ENCODE measurements at places on chromosomes 7 and 10. TPM values are rescaled to one million over a fixed set of nuclear protein-coding genes. Genes with fewer than 3 reads are reported as not detected.
A peak's percentile ranks its signal among the peaks of the same experiment; 100 is the strongest.

The UBTD1 gene
- total RNA-seq, result 55.6 TPM

The TCF7L2 gene
- 45.2 TPM for total RNA-seq

The SERPINE1 gene
- 370 TPM for total RNA-seq

The CYP3A4 gene
- 0.15 TPM for total RNA-seq

The KIAA1217 gene
- total RNA-seq, result 11.6 TPM

The PRSS2 gene
- 22.4 TPM for total RNA-seq

The TES gene
- 99.4 TPM for total RNA-seq

The EGFR gene
- total RNA-seq, result 156 TPM

The MYL10 gene
- total RNA-seq, result not detected

DNA sequence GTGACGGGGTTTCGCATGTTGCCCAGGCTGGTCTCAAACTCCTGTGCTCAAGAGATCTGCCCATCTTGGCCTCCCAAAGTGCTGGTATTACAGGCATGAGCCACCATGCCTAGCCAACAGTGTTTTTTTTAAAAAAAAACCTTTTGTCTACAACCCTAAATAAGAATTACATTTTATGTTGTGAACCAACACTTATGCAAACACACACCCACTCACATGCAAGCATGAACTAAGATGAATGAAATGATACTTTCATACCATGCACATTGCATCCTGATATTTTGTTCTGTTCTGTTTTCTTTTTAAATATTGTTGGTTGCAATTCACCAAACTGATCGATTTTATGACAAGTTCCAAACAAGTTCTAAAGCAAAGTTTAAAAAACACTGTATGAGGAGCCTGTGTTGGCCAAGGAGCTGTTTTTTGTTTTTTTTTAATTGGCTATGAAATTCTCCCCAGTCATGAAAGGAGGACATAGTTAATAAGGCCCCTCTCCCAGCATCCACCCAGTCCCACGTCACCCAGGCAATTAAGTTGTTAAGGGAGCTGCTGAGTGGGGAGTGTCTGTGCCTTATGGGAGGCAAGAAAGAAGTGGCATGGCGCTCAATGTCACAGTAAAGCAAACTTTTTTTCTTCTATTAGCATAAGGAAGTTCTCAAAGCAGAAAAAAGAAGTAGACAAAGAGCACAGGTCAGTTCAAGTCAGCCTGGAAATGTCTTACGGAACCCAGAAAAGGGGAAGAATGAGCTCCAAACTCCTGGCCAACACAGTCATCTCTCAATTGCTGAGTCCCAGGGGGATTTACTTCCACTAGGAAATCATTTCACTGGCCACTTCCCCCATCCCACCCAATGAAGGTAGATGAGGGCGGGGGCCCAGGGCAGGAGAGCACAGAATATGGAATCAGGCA lies 50.1 kb downstream of the NOD1 start:
- H3K4me3 ChIP-seq, result no peak overlapping the region
- no peak overlapping the region for H3K27ac ChIP-seq
- H3K27me3 ChIP-seq, result no peaks in the 10 kb centered on the region
- no peaks in the 10 kb centered on the region for H3K36me3 ChIP-seq
- DNase-seq, result no peak
- no peaks in the 10 kb centered on the region for H3K4me1 ChIP-seq

GRCh38 chr7:34160261-34160752 lies 255.0 kb downstream of the BMPER start:
- no peak for DNase-seq
- no peak overlapping the region for H3K27ac ChIP-seq
- no peaks in the 10 kb centered on the region for H3K4me1 ChIP-seq
- no peak overlapping the region for H3K4me3 ChIP-seq
- no peaks in the 10 kb centered on the region for H3K36me3 ChIP-seq

DNA sequence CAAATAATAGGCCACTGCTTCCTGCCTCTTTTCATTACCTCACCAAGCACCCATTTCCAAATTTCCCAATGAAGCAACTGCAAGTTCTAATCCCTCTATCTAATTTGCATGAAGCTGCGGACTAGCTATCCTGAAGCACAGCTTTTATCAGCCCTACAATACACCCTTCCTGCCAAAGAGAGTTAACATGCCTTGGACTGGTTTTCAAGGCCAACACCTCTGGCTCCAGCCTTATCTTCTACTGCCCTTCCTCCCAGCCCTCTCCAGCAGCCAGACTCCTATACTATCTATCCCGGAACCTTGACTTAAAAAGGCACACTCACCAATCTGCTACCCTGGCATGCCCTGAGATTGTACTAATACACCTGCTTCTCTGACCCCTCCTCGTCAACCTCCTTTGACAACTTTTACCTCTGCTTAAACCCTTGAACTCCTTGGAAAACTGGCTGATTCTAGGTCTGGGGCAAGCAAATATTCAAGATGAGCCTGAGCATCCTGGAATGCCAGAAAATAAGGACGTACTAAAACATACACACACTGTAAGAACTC lies 73.4 kb downstream of the SGMS1 start:
- H3K4me3 ChIP-seq, result no peak overlapping the region
- H3K27me3 ChIP-seq, result no peaks in the 10 kb centered on the region
- H3K36me3 ChIP-seq, result no peaks in the 10 kb centered on the region
- DNase-seq, result no peak
- H3K4me1 ChIP-seq, result peaks cover 8% of the 10 kb centered on the region

DNA sequence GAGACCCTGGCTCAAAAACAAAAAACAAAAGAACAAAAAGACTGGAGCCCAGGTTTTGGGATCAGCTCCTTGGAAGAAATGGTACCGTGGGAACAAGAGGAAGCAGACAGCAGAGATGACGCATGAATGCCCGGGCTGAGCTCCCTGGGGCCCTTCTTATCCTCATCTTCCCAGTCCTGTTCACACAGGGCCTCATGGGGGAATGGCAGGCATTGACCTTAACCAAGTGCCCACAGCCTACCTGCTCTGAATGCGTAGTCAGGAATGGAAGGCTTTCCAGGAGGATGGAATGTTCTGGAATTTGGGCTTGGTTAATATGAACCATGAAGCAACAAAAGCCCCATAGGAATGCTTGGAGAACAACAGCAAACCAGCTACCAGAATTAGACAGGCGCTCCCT lies 154.7 kb downstream of the PRPF18 start:
- H3K4me3 ChIP-seq, result no peak overlapping the region
- no peaks in the 10 kb centered on the region for H3K36me3 ChIP-seq
- no peaks in the 10 kb centered on the region for H3K27me3 ChIP-seq
- H3K4me1 ChIP-seq, result no peaks in the 10 kb centered on the region
- DNase-seq, result no peak
- no peak overlapping the region for H3K27ac ChIP-seq

DNA sequence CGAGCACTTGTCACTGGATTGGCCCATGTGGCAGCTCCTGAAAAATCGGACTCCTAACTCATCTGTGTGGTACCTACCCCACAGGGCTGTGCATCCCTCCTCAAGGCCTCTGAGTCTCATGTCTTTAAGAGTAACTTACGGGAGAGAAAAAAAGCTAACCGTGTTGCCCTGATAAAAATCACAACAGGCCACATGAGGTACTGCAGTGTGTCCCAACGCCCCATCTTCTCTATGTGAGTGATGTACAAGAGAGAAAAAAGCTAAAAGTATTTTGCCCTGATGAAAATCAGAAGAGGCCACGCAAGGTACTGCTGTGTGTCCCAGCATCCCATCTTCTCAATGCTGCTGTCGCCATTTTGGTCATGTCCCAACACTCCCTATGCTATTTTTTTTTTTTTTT lies 41.2 kb upstream of the ADRB1 start:
- H3K4me3 ChIP-seq, result no peak overlapping the region
- DNase-seq, result no peak
- no peaks in the 10 kb centered on the region for H3K4me1 ChIP-seq
- H3K27me3 ChIP-seq, result no peaks in the 10 kb centered on the region
- H3K36me3 ChIP-seq, result no peaks in the 10 kb centered on the region
- H3K27ac ChIP-seq, result no peak overlapping the region

DNA sequence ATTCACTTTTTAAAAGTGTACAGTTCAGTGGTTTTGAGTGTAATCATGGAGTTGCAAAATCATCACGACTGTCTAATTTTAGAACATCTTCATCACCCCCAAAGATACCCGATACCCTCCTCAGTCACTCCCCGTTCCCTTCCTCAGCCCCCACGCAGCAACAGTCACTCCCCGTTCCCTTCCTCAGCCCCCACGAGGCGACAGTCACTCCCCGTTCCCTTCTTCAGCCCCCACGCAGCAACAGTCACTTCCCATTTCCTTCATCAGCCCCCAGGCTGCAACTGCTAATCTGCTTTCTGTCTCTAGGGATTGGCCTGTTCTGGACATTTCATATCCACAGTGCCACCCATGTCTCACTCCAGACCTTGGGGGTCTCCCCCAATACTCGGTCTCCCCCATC lies 161.6 kb upstream of the PPP2R2D start:
- 0 out of 2 replicates have a peak, but pooled peaks cover 2% of the 10 kb centered on the region for H3K27me3 ChIP-seq
- H3K36me3 ChIP-seq, result no peaks in the 10 kb centered on the region
- no peak for DNase-seq
- H3K4me1 ChIP-seq, result no peaks in the 10 kb centered on the region
- H3K27ac ChIP-seq, result no peak overlapping the region
- H3K4me3 ChIP-seq, result no peak overlapping the region

GRCh38 chr10:18195060-18195799 lies 55.0 kb downstream of the CACNB2 start:
- H3K4me3 ChIP-seq, result no peak overlapping the region
- no peaks in the 10 kb centered on the region for H3K4me1 ChIP-seq
- no peak overlapping the region for H3K27ac ChIP-seq
- H3K27me3 ChIP-seq, result no peaks in the 10 kb centered on the region
- no peaks in the 10 kb centered on the region for H3K36me3 ChIP-seq

- H3K27ac ChIP-seq, result no peak overlapping the region
- no peak for DNase-seq
- H3K27me3 ChIP-seq, result no peaks in the 10 kb centered on the region
- H3K4me1 ChIP-seq, result peaks cover 10% of the 10 kb centered on the region
Measured at GRCh38 chr10:80406204-80406603, 2.1 kb upstream of the PRXL2A start.

DNA sequence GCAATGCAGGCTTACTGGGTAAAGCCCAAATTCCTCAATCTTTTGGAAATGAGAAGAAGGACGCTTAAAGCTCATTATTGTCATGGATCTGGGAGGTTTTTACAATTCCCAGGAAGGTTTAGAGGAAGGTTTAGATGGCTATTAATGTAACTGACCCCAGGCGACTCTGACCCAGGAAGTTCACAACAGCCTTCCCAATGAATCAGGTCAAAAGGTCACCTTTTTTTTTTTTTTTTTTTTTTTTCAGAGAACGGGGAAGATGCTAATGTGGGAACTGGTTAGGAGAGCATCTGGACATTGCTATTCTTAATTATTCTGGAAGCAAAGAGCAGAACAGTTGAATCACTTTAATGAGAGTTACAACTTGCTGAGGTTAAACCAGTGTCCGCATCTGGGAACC lies 149.9 kb upstream of the ITGB1 start:
- H3K27me3 ChIP-seq, result no peaks in the 10 kb centered on the region
- no peak overlapping the region for H3K27ac ChIP-seq
- H3K4me1 ChIP-seq, result no peaks in the 10 kb centered on the region
- H3K36me3 ChIP-seq, result no peaks in the 10 kb centered on the region

GRCh38 chr10:3825862-3826351 lies 40.9 kb upstream of the KLF6 start:
- no peaks in the 10 kb centered on the region for H3K36me3 ChIP-seq
- no peaks in the 10 kb centered on the region for H3K27me3 ChIP-seq
- H3K4me1 ChIP-seq, result peaks cover 54% of the 10 kb centered on the region
- H3K27ac ChIP-seq, result peak overlapping the region; percentile 99
- DNase-seq, result no peak
- H3K4me3 ChIP-seq, result no peak overlapping the region

DNA sequence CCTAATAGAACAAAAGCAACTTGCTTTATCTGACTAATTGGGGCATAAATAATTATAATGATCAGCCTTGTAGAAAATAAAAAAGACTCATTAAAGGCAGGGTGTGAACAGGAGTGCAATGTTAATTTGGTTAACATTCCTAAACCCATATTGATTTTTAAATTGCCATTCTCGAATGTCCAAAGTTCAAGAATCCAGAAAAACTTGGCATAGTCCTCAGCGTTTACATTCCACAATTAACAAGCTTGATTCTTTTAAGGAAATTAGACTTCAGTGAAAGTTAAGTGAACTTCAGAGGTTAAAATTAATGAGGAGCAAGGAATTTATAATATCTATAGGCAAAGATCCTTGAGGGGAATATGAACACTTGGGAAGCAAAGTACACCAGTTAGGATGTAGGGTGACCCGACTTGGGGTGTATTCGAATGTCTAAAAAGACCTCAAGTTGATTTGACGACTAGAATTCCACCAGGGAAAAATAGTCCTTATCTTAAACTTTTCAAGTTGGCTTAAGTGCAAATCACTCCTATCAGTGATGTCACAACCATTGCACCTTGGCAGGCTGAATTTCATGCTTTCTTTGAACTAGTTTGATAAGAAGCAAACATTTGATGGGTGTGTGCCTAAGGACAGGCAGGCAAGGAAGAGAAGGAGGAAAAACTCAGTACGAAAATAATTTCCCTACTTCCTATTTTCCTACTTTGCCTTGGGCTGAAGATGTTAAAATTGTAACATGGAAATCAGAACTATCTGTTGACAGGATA lies 830.4 kb upstream of the COBL start:
- no peaks in the 10 kb centered on the region for H3K27me3 ChIP-seq
- H3K4me3 ChIP-seq, result no peak overlapping the region
- no peak overlapping the region for H3K27ac ChIP-seq

DNA sequence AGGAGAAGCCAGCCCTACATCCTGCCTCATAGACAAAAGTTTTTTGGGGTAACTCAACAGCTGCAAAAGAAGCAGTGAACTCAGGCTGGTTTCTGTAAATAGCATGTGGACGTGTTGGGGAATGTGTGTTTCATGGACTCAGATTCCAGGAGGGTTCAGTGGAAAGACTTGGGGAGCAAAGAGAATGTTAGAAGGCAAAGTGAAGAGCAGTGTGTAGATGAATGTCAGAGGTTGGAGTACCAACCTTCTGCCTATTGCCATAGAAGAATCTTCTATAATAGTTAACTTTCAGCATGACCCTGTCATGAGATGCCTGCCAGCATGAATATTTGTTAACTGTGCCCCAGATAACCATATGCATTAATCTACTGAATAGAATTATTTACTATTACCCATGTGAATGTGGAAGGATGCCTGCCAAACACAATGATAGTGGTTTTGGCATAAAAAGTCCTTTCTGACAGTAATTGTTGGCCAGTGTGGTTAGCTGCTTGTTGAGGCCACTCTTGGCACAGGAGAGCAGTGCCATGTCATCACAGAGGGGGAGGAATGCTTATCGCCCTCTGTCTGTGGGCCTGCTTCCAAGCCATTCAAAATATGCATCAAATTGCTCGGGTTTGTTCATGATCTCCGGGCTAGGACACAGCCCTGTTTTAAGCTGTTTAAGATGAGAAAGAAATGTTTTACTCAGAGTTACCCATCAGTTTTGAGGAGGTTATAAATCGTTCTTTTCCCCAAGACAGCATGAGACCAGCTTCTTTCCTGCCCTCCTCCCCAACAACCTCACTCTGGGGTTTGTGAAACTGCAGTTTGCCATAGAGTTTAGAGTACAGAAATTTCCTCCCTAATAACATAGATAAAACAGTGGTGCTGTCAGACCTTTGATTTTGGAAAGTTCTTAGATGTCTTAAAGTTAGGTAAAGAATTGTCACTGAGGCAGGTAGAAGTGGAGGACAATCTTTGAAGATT lies 165.3 kb downstream of the WNT2 start:
- H3K4me3 ChIP-seq, result no peak overlapping the region
- DNase-seq, result no peak
- H3K4me1 ChIP-seq, result no peaks in the 10 kb centered on the region
- no peaks in the 10 kb centered on the region for H3K36me3 ChIP-seq

All from Panc1 (cell line).